Cerebellar cortex (tissue), 1 donor: ENCODE measurements at places on chromosomes 3 and 15.

- DNase-seq: no peak
These were observed 228.7 kb downstream of the VPS13C start for GRCh38 chr15:61831505-61831921.

- DNase-seq: no peak
These were observed 10.5 kb upstream of the PRKCD start for GRCh38 chr3:53150247-53151085.

DNA sequence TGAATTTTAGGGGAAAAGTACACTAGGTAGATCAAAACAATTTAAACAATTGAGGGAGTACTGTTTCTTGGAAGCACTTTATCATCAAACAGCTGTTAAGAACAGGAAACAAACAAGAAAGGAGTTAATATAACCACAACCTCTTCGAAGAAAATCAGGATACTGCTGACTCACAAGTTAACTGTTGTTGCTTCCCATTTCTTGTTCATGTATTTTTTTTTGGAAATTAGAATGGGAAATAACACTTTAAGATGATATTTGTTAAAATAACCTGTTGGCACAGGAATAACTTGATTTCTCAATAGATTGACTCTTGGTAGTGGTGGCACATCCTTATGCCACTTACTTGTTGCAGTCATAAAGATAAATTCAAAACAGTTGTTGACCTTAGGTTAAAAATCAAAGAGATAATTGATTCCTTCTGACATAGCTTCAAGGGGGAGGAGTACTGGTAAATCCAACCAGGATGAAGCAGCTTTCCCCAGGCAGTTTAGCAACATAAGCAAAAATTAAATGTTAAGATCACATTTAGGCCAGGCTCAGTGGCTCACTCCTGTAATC is 3.3 kb downstream of the BNIP2 start:
- DNase-seq: no peak

GRCh38 chr15:25061808-25062550 is 107.2 kb downstream of the SNRPN start:
- no peak for DNase-seq

GRCh38 chr15:35691891-35692867 is 146.2 kb upstream of the DPH6 start:
- no peak for DNase-seq

DNA sequence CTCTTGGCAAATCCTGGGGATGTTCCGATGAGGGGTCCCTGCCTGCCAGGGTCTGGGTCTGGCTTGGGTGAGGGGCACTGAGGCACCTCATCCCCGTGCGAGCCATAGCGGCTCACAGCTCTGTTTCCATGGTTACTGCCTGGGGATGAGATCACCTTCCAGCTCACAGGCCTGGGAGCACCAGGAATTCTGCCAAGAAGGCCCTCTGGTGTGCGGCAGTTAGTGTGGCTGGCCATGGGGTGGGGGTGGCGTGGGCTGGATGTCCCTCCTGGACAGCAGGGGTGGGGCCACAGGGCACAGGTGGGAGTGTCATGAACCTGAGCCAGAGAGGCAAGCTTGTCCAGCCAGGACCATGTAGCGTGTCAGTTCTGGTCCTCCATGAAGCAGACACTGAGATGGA is 22.1 kb upstream of the PRR23E start:
- peak; percentile 91 for DNase-seq
